MCF 10A (cell line): ENCODE measurements at places on chromosomes 7 and 10. TPM values are rescaled to one million over a fixed set of nuclear protein-coding genes. Genes with fewer than 3 reads are reported as not detected.

DNA sequence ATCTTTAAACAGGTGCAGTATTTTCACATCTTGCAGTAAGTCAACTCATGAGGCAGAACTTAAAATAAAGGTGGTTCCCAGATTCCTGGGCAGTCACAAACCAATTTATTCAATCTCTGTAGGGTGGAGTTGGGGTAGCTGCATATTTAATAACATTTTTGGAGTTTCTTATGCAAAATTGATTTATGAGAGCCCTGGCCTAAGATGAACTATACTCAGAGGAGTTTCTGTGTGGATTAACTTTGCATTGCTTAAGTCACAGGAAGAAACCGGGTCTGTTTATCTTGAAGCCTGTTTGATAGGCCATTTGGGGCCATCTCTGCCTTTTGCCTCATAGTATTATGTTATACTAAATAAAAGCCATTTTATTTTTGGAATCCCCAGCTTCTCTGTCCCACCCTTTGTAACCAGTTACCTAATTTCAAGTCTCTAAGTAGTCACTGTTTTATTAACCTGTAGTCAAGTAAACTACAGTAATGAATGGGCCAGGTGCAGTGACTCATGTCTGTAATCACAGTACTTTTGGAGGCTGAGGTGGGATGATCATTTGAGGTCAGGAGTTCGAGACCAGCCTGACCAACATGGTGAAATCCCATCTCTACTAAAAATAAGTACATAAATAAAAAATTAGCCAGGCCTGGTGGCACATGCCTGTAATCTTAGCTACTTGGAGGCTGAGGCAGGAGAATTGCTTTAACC is 104.4 kb upstream of the FAM3C start:
- DNase-seq: no peak

GRCh38 chr10:77405771-77406241 is 231.8 kb downstream of the KCNMA1 start:
- DNase-seq: peak; percentile 85

GRCh38 chr7:95840953-95841950 is 68.9 kb downstream of the DYNC1I1 start:
- DNase-seq: peak; percentile 31

Gene C10orf143
- 2.9 and 4.9 TPM in 2 replicates for total RNA-seq

DNA sequence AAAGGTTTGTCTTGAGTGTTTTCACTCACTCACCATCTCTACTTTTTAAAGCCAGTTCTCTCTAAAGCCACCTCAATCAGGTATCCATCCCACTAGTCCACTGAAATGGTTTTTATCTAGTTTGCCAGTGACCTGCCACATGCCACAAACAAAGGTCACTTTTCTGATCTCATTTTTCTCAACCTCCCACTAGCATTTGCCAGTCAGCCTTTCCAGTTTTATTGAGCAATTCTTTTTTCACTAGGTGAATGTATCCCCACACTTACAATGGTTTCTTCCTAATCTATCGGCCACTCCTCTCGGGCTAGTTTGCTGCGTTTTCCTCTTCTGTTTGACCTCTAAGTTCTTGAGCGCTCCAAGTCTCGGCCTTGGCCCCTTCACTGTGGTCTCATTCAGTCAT is 44.9 kb upstream of the ARL4A start:
- no peak for DNase-seq

GRCh38 chr7:87414794-87415188 is 60.7 kb downstream of the ABCB4 start:
- no peak for DNase-seq

DNA sequence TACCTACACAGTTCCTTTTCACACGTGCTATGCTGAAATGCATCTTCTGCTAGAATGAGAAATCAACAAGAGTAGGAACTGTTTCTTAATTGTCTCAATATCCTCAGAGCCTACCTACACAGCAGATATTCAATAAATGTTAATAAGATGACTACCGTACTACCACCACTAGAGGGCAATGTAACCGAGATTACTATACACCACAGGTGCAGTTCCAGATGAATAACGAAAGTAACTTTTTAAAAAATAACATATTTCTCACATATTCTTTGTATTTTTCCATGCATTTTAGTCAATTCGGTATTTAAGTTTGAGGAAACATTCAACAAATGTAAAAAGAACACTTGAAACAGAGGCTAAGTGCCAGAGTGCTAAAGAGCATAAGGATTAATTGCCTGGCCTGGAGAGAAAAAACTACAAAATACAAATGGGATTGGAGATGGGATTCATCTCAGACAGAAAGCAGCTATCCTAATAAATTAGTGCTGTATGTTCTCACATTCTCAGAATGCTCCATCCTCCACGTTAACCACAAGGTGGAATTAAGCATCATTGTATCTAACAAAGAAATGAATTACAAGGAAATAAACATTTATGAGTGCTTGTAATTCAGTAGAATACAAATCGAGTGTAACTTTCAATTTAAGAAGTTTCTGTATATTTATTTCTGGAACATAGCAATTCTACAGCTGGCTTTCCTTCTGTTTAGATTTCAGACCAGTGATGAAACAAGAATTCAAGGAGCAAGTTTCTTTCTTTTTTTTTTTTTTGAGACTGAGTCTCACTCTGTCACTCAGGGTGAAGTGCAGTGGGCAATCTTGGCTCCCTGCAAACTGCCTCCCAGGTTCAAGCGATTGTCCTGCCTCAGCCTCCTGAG is 20.3 kb upstream of the HECTD2 start:
- DNase-seq: peak; percentile 77

- no peak for DNase-seq
Observed at GRCh38 chr7:88312061-88312663, 5.5 kb upstream of the STEAP4 start.

DNA sequence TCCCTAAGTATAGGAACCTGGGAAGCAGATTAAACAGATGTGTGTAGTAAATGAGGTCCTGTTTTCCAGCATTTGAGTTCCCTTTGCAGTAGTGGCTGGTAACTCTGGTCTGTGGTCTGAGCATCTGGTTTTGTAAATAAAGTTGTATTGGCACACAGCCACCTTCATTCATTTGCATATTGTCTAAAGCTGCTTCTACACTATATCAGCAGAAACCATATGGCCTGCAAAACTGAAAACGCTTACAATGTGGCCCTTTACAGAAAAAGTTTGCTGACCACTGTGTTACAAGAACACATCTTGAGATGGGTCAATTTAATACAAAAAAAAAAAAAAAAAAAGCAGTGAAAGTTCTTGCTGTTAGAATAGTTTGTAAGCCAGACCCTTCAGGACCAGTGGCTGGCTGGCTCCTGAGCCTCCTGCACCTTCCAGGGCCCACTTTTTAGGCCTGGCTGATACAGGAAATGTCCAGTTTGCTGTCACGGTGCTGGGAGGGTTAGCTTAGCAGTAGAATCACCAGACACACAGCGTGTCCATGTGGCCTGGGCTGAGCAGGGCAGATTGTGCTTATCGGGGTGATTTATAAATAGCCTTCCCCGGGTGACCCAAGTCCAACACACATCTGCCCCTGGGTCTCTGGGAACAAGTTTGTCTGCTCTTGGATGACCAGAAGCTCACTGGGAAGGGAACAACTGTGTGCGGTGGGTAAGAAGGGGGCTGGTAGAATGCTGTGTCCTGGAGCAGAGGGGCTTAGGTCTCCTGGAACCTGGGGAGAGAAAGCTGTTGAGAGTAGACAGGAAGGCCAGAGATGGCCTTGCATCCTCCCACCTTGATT is 1.4 kb downstream of the C10orf71 start:
- no peak for DNase-seq

Gene ADAM22
- not detected in 2 replicates for total RNA-seq

Gene PDE6C
- total RNA-seq: not detected in 2 replicates

Gene HMX3
- not detected in 2 replicates for total RNA-seq

GRCh38 chr10:30742471-30742870 is 112.9 kb upstream of the LYZL2 start:
- DNase-seq: no peak

Gene MTG1
- 71.6 and 74.3 TPM in 2 replicates for total RNA-seq

DNA sequence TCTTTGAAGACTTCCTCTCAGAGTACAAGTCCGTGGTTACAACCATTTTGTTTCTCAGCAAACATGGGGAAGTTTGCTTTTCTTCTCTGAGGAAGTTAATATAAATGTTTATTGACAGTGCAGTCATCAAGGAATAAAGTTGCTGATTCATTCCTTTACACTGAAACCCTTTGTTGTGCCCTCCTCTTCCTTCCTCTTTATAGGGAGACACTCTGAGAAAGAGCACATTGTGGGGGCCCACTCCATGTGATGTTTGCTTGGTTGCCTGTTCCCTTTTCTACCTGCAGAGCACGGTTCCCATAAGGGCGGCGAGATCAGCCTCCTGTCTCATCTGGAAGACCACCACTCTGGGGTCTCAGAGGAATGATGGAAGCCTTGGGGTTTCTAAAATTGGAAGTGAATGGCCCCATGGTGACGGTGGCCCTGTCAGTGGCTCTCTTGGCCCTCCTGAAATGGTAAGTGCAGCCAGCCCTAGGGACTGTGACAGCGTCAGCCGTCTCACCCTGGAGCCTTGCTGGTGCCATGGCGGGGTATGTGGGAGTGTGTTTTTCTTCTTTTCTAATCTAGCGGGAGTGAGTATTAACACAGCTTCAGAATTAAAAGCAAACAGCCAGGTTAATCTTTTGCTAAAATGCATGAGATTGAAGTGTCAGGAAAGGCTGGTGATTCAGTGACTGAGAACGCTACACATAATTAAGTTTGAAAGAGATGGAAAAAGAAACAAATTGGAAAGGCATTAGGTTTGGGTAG is at the start of gene TBXAS1:
TBXAS1 (plus strand) TSS at position 240 of the 750 bp plus-strand sequence; CDS start at position 367, 127 bp downstream.
- no peak for DNase-seq

DNA sequence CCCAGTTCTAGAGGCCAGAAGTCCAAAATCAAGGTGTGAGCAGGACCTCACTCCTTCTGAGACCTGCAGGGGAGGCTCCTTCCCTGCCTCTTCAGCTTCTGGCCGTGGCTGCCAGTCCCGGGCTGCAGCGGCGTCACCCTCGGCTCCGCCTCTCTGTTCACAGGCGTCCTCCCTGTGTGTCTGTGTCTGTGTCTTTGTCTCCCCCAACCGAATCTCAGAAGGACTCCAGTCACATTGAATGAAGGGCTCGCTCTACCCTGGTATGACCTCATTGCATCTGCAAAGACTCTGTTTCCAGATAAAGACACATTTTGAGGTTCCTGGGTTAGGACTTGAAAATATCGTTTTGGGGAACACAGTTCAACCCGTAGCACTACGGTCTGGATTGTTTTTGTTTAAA is 33.1 kb upstream of the GALNT11 start:
- DNase-seq: peak; percentile 48

Gene SMO
- not detected in 2 replicates for total RNA-seq

GRCh38 chr7:34850681-34851080 is 186.6 kb downstream of the DPY19L1 start:
- no peak for DNase-seq

GRCh38 chr7:42247301-42247700 is 10.3 kb upstream of the GLI3 start:
- no peak for DNase-seq

DNA sequence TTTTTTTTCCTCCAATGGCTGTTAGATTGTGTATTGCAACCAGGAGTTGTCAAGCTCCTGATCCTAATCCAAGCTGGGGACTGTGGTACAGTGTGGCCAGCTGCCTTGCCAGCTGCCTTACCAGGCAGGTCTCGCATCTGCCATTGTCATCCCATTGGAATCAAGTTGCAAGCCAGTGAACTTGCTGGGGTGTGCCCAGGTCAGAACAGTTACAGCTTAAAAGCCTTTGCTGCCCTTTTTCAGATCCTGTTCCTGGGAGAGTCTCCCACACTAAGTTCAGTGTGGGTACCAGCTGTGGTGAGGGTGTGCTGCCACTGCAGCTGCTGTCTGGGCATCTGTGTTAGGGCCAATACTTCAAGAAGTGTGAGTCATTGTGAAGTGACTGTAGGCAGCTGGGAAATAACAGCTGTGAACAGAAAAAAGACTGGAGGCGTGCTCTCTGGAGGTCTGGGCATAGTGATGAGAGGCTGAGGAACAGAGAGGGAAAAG is 72.8 kb downstream of the CCNY start:
- DNase-seq: peak; percentile 73

Gene SLC16A12
- 0.09 and 0.10 TPM in 2 replicates for total RNA-seq

GRCh38 chr7:47318395-47319182 is 263.3 kb downstream of the TNS3 start:
- no peak for DNase-seq

GRCh38 chr7:69858471-69858870 is 260.2 kb downstream of the AUTS2 start:
- DNase-seq: no peak
